ENCODE measurements at places on chromosomes 1 and 21. TPM values are rescaled to one million over a fixed set of nuclear protein-coding genes. Genes with fewer than 3 reads are reported as not detected.

CELA3B gene
- not detected for total RNA-seq

POU3F1 gene
- total RNA-seq, result under 0.01 TPM

KIF17 gene
- 0.36 TPM for total RNA-seq

KLF17 gene
- total RNA-seq, result 0.36 TPM

DCDC2B gene
- total RNA-seq, result not detected

MFAP2 gene
- 72.2 TPM for total RNA-seq

BARHL2 gene
- not detected for total RNA-seq

TEX38 gene
- not detected for total RNA-seq

PODN gene
- 43.3 TPM for total RNA-seq

GRCh38 chr1:112701227-112702066, 5.5 kb downstream of the RHOC start:
- peak overlapping the region; percentile 59 for H3K27ac ChIP-seq
- H3K27me3 ChIP-seq, result no peaks in the 10 kb centered on the region
- H3K4me1 ChIP-seq, result peaks cover 62% of the 10 kb centered on the region
- H3K4me3 ChIP-seq, result no peak overlapping the region
- DNase-seq, result peak; percentile 68

DNA sequence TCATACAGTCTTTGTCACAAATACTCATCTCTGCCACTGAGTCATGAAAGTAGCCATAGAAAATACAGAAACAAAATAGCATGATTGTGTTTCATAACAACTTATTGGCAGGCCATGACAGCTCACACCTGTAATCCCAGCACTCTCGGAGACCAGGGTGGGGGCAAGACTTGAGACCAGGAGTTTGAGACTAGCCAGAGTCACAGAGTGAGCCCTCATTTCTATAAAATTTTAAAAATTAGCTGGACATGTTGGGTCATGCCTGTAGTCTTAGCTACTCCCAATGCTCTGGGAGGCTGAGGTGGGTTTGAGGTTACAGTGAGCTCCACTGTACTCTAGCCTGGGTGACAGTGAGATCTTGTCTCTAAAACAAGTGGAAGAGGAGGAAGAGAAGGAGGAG, 411.1 kb downstream of the PCP4 start:
- no peak for DNase-seq
- no peaks in the 10 kb centered on the region for H3K36me3 ChIP-seq
- H3K4me1 ChIP-seq, result no peaks in the 10 kb centered on the region
- no peak overlapping the region for H3K27ac ChIP-seq
- H3K4me3 ChIP-seq, result no peak overlapping the region
- H3K27me3 ChIP-seq, result no peaks in the 10 kb centered on the region

GRCh38 chr1:3347257-3348020, 107.0 kb upstream of the ARHGEF16 start:
- no peak for DNase-seq
- no peak overlapping the region for H3K4me3 ChIP-seq
- no peaks in the 10 kb centered on the region for H3K4me1 ChIP-seq

GRCh38 chr1:248229360-248229908, 1.8 kb upstream of the OR2M4 start:
- no peak overlapping the region for H3K4me3 ChIP-seq
- no peak overlapping the region for H3K27ac ChIP-seq
- DNase-seq, result no peak
- H3K4me1 ChIP-seq, result no peaks in the 10 kb centered on the region
- H3K27me3 ChIP-seq, result no peaks in the 10 kb centered on the region

DNA sequence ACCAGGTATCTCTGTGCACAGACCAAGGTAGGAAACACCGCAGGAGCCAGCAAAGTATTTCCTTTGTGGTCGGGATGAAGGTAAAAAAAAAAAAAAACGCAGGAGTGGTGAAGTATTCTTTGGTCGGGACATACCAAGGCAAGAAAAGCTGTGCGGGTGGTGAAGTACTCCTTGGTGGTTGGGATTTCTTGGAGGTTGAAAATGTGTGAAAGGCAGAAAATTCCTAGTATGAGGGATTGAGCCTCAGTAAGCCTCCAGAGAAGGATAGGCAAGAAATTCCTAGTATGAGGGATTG, 802.6 kb downstream of the PLA2G4A start:
- no peak overlapping the region for H3K4me3 ChIP-seq
- H3K27me3 ChIP-seq, result no peaks in the 10 kb centered on the region
- no peaks in the 10 kb centered on the region for H3K36me3 ChIP-seq
- no peak overlapping the region for H3K27ac ChIP-seq
- DNase-seq, result no peak
- H3K4me1 ChIP-seq, result no peaks in the 10 kb centered on the region

DNA sequence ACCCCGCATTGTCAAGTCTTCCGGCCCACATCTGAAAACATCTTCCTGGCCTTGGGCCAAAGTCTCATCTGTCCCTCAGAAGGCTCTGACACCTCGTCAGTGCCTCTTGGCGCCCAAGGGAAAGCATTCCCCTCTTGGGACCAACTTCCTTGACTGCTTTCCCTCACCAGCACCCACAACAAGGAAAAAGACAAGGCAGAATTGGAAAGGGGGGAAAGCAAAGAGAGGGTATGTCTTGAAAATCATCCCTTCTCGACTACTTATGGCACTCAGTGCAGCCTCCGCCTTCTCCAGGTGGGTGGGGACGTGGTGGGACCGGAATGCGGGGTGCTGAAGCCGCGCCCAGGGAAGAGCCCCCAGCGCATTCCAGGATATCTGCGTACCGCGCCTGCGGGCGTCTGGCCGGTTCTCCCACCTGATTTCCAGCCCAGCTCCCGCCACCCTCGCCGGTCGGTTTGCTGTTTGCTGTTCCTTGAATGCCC, 554 bp upstream of the SLC39A1 start:
- H3K36me3 ChIP-seq, result peaks cover 14% of the 10 kb centered on the region
- no peaks in the 10 kb centered on the region for H3K27me3 ChIP-seq
- peak overlapping the region; percentile 93 for H3K27ac ChIP-seq
- peak overlapping the region; percentile 93 for H3K4me3 ChIP-seq
- peaks cover 36% of the 10 kb centered on the region for H3K4me1 ChIP-seq
- peak; percentile 88 for DNase-seq

DNA sequence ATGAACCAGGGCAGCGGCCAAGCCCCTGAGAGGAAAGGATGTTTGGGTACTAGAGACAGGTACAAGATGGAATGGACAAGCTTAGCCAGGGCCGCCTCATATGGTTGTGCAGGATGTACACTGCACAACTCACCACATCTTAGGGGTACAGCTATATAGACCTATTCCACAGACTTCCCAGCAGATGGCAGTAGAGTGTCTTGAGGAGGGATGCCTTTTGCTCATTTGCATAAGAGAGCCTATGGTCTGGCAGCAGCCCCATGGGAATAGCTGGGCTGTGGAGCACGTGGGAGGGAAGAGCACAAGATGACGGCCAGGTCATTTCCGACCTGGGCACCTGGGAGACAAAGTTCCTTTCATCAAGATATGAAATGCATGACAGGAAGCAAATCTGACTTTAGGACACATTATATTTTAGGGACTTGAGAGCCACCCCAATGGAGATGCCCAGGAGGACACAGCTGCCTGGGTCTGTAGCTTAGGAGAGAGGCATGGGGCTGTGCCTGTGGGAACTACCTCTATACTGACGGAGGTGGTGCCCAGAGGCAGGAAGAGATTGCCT, 215.5 kb downstream of the KCNJ6 start:
- H3K4me1 ChIP-seq, result no peaks in the 10 kb centered on the region
- H3K27me3 ChIP-seq, result peaks cover 52% of the 10 kb centered on the region
- no peaks in the 10 kb centered on the region for H3K36me3 ChIP-seq

DNA sequence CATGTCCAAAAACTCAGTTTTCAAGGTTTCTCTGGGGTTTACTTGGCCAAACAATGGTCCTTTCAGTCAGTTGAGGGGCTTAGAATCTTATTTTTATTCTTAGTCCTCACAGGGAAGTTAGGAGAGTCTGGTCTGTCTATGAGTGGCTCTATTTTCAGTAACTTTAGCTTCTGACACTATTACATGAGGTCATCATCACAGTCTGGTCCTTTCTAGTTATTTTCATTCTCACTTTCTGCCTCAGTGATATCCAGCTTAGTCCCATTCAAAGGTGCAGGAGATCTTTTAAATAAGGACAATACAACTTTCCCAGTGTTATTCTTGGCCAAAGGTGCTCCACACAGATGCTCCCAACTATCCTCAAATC, 30.0 kb upstream of the FGGY start:
- H3K4me3 ChIP-seq, result no peak overlapping the region
- H3K36me3 ChIP-seq, result no peaks in the 10 kb centered on the region
- DNase-seq, result no peak
- H3K27me3 ChIP-seq, result no peaks in the 10 kb centered on the region

DNA sequence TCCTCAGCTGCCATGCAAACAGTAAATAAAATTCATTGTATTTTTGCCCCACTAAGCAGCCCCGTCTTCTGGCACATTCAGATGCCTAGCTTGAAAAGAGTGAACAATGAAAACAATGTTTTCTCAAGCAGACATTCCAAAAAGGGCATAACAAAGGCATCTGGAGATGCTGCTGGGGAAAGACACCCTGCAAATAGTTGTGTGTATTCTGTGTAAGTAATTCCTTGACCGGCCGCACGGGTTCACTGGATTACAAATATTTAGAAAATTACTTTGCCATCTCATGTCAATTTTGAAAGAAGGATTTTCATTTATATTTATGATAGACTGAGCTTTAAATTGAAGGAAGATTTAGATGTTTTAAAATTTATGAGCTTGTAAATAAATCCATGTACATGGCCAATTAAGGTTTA, 142.2 kb downstream of the SLC45A1 start:
- no peak overlapping the region for H3K4me3 ChIP-seq
- no peak for DNase-seq
- H3K36me3 ChIP-seq, result peaks cover 3% of the 10 kb centered on the region
- no peaks in the 10 kb centered on the region for H3K27me3 ChIP-seq
- no peak overlapping the region for H3K27ac ChIP-seq

DNA sequence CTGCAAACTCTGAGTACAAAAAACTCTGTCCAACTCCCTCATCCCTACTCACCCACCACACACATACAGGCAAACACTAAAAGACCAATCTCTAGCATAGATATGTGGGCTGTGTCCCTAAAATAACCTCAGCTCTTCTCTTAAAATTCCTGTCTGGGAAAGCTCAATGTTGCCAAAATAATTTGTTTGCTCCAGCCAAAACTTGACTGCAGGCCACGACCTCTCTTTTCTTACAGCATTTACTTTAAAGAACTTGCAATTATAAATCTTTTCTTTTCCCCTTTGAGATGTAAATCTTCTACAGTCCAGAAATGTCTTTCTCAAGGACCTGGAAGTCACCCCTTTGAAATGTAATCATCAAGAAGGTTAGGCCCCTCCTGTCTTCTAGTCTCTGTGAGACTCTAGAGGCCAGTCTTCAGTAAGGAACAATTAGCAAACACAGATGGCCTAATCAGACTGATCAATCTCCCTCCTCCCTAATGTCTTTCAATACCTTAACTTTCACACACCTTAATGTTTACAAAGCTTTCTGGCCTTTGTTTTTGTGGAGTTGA, 483.6 kb upstream of the RGS18 start:
- no peaks in the 10 kb centered on the region for H3K36me3 ChIP-seq
- H3K27ac ChIP-seq, result no peak overlapping the region

DNA sequence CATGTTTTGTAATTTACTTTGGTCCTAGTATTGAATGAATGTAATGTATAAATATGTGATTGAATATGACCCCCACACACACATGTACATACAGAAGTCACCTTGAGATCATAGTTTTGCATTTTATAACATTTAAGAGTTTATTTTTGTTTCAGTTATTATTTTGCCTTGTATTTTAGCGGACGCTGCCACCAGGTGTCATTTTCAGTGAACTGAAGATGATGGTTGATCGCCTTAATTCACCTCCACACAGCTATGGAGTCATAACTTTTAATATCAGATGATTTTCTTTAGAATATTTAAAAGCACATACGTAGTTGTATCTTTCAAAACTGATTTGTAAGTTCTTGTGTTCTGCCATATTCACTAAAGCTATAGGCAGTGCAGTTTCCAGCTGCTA, 130.4 kb downstream of the DYRK1A start:
- DNase-seq, result no peak
- no peaks in the 10 kb centered on the region for H3K27me3 ChIP-seq
- no peak overlapping the region for H3K4me3 ChIP-seq
- peaks cover 18% of the 10 kb centered on the region for H3K36me3 ChIP-seq
- no peaks in the 10 kb centered on the region for H3K4me1 ChIP-seq

All from osteoblast (primary cell).